ACHN (cell line): ENCODE measurements at places on chromosomes 2 and 18.

DNA sequence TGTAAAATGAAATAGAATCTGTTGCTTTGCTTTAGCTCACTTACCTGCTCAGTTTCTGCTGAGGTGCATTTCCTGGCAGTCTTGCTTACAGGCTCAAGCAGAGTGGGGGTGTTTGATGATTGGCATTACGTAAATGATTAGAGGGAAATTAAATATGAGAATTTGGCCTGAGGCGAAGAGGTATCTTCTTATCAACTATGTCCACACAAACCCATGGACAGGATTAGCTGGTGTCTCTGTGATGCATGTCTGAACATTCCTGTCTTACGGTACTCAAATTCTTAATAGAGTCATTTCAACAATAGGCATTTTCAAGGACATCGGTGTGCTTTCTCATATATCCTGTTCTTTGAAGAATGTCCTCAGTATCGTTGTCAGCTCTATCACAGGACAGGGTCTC lies 102.1 kb downstream of the PRPF40A start:
- no peak for DNase-seq

- no peak for DNase-seq
Observed at GRCh38 chr2:148903979-148904378, 29.0 kb downstream of the KIF5C start.

DNA sequence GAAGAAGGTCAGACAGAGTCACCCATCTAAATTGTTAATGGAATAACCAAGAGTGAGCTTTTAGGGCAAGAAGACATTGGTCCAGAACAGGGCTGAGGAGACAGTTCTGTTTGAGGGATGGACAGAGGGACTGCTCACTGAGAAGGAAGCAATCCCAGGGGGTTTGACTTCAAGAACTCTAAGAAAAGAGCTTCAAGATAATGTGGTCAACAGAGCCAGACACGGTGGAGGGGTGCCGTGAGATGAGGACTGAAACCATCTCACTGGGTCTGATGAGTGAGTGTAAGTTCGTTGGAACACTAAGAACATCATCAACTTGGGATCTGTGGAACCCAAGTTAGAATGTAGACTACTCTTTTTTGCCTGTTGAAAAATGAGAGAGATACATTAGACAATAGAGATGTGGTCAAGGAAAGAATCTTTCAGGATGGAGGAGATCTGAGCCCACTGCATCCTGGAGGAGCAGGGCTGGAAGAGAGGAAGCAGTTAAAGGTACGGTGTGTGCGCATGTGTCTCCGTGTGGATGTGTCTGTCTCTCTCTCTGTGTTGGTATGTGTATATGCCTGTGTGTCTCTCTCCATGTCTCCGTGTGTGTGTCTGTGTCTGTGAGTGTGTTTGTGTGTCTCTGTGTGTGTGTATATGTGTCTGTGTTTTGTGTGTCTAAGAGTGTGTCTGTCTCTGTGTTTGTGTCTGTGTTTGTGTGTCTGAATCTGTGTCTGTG lies 172.1 kb downstream of the MYCN start:
- no peak for DNase-seq

- DNase-seq = no peak
Observed at GRCh38 chr2:231665245-231666170, 42.8 kb upstream of the PTMA start.
